ENCODE measurements at places on chromosomes 5 and 9. TPM values are rescaled to one million over a fixed set of nuclear protein-coding genes. Genes with fewer than 3 reads are reported as not detected.
A peak's percentile ranks its signal among the peaks of the same experiment; 100 is the strongest.

DNA sequence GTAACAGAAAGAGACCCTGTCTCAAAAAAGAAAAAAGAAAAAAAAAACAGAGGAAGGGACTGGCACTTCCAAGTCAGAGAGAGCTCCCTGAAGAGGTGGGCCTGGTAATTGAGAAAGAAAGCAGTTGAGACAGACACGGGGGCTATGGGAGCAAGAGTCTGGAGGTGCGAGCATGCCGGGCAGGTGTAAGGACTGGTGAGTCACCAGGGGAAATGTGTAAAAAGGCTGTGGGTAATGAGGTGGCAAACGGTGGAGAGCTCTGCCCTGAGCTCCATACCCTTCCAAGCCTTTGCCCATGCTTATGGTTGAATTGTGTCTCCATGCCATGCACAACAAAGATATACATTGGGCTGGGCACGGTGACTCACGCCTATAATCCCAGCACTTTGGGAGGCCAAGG lies 18.0 kb upstream of the JADE2 start:
- DNase-seq, result no peak

Gene NPR3
- total RNA-seq, result 0.70 TPM

Gene NAIF1
- total RNA-seq, result 6.8 TPM

GRCh38 chr9:21836437-21837161 lies 34.2 kb downstream of the MTAP start:
- peak; percentile 94 for DNase-seq

- no peak for DNase-seq
These were observed 136.1 kb downstream of the UGCG start for GRCh38 chr9:112032743-112033142.

Gene FOXI1
- total RNA-seq, result not detected

GRCh38 chr9:63859475-63860215 lies 1425.4 kb downstream of the FOXD4L5 start:
- DNase-seq, result no peak

DNA sequence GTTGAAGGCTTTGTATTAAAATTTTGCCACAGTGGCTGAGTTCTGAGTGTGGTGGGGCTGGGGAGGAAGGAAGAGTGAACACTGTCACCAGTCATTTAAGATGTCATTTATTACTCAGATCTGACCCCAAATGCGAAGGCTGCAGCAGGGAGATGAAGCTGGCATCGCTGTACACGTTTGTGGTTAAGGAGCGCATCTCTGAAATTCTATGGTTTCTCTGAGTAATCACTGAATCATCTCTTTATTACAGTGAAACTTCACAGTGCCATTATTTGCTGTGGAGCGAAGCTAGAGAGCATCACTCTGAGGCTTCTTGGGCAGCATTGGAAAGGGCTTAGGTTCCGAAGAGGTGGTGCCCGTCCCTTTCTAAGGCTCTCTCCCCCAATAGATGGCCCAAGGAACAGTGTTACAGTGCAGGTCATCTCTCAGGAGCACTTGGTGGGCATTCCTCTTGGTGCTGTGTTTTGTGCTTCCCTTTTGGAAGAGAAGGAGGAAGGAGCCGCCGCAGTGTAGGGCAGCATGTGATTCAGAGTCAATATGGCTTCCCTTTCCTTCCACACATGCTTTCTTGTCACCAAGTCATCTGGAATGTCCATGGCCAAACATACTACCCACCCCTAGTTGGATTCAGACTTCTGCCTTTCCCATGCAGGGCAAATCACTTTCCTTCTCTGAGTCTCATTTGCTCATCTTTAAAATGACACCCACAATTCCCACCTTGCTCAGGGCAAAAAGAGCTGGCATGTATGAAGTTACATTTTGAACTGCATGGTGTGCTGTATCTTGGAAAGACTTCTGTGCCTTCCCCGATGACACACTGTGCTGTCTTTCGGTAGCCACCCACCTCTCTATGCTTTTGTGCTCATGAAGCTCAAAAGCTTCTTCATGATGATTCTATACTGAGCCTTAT lies 9.3 kb upstream of the TEX48 start:
- no peak for DNase-seq

DNA sequence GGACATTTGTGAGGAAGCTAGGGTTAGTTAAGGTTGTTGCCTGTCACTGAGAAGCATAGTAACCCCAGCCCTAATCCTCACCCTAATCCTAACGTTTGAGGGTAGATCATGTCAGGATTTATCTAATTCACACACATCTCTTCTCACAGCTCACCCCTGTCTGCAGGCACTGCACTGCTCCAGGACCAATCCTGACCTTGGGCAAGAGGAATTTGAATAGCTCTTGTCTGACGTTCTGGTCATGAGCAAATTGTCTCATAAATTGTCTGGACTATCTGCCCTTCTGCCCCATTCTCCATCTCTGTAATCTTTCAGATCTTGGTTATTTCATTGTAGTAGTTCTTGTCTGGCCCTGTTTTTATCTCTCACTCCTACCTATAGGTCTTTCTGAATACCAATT lies 18.7 kb downstream of the CRHBP start:
- no peak for DNase-seq

DNA sequence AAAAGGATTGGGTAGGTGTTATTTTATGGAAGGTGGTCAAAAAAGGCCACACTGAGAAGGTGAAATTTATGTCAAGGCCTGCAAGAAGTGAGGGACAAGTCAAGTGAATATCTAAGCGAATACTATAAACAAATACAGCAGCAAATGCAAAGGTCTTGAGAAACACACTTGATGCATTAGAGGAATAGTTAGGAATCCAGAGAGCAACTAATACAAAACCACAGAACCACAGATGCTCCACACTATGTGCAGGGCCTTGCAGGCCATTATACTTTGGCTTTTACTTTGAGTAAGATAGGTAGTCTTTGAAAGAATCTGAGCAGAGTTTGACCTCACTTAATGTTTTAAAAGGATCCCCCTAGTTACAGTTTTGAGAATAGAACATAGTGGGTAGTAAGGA lies 4.6 kb downstream of the ZNF622 start:
- DNase-seq, result no peak

DNA sequence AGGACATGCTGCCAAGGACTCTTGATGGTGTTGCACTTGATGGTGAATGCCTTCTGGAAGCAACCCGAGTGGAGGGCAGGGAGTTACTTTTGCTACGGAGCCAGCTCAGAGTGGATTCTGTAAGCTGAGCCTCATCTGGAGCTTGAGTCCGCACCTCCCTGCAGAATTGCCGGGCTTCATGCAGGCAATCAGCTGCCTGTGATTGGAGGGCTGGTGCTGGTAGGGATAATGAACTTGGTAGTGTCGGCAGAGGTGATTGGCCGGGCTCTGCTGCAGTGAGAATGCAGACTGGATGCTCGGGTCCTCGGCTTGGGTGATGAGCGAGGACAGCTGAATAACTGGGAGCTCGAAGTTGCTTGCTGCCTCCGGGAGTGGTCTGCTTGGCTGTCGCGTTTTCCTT lies 23.1 kb downstream of the SLC25A25 start:
- DNase-seq, result no peak

Gene GFI1B
- total RNA-seq, result not detected

Gene ARID3C
- total RNA-seq, result not detected

GRCh38 chr9:73170185-73170957 lies 18.7 kb downstream of the ANXA1 start:
- no peak for DNase-seq

Gene CTSV
- total RNA-seq, result 0.19 TPM

Gene BAAT
- total RNA-seq, result not detected

DNA sequence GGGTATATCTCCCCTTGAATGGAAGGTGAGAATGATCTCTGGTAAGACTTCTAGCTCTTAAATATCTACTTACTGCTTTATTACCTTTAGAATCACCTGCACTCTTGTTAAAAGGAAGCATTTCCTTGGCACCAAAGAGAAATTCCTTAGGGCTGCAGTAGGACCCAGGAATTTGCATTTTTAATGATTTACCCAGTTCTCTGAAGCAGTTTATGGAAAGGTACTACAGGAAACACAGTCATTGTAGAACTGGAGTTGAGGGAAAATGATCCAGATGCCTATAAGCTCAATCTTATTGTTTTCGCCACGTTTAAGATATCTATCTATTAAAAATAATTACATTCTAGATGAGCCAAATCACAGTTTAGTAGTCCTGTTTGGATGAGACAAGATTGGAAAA lies 9.5 kb upstream of the C9 start:
- no peak for DNase-seq

DNA sequence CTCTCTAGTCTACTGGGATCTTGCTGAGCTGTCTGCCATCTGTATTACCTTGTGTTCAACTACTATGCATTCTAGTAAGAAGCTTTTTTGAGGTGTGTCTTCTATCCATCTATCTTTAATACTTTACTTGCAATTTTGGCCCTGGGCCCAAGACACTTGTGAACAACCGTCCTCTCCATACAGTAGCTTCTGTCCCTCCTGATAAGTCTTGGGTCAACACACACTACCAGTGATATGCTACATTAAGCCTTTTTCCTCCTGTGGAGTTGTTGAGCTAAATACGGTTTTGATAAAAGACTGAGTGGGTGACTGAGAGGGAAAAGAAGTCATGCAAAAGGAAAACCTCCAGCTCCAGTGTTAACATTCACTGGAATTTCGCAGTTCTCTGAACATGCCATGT lies 133.3 kb upstream of the PCA3 start:
- no peak for DNase-seq

GRCh38 chr5:175864296-175864695 lies 7.1 kb upstream of the CPLX2 start:
- no peak for DNase-seq

Gene CATSPER3
- total RNA-seq, result not detected

DNA sequence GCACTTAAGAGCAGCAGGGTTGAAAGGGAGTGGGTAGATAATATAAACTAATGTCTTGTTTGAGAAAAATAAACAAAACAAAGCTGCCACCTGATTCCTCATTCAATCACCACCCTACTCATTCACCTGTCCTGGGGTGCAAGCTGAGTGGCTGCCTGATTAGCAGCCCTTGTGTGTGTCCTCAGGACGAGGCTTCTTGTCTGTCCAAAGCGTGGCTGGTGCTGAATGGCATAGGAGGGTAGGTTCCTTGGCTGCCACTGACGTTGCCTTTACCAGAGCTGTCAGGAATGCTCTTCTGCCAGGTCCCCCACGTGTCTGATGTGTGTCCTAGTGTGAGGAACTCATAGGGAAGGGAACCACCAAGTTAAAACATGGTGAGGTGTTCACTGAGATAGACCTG lies 146.6 kb upstream of the SLC24A2 start:
- DNase-seq, result no peak

- DNase-seq, result no peak
These were observed 268.0 kb downstream of the DNAH5 start for GRCh38 chr5:13676531-13676930.

Gene SLC36A3
- not detected for total RNA-seq

Gene DMRT2
- not detected for total RNA-seq

Gene PCDHB14
- total RNA-seq, result 1.6 TPM

Gene CYLC2
- total RNA-seq, result not detected

DNA sequence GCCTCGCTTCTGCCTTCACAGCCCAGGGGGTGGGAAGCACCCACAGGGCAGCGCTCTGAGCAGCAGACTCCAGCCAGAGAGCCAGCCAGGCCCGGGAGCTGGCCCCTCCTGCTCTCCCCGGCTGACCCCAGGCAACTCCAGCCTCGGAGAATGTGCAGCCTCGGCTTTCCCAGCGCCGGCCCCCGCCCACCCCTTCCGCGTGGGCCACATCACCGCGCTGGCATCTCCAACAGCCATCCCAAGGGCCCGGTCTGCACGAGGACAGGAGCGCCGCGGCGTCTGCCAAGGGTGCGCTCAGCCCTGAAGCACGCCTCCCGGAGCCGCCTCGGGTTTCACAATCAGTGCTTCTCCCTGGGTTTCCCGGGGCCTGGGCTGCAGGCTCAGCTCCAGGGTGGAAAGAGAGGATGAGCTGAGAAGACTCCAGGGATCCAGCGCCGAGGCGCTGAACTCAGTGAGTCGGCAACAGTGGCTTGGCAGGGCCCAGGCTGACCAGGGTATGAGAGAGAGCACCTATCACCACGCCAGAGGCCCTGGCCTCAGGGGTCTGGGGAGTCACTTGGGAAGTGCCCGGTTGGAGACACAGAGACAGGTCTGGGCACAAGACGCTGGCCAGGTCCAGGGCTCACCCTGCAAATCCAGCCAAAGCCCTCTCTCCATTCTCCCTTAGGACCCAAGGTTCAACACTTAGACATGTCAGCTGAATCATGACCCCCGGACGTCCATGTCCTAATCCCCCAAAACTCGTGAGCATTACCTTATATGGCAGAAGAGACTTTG lies 79.6 kb downstream of the ADAMTS2 start:
- DNase-seq, result no peak

Gene SOX30
- not detected for total RNA-seq

Gene ORM2
- not detected for total RNA-seq

DNA sequence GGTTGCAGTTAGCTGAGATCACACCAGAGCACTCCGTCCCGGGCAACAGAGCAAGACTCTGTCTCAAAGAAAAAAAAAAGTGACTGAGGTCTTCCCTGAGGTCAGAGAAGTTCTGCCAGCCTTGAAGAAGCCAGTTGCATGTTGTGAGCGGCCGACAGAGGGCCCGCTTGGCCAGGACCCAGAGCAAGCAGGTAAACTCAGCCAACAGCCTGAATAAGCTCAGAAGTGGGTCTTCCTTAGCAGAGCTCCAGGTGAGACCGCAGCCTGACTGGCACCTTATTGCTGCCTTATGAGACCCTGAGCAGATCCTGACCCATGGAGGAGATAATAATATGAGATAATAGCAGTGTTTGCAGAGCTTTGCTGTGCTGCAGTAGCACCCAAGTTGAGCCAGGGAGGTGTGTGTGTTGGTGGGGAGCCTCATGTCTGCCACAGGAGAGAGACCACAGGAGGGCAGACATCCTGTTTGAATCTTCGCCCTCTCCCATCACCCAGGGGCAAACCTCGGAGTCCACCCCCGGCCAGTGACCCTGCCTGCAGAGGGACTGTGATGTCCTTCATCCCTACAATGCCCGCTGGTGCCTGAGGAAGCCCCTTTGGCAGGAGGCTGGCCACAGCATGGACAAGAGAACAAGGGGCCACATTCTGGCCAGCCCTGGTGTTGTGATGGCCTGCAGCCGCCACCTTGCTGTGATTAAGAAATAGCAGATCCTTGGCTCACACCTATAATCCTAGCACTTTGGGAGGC lies 10.8 kb upstream of the BARX1 start:
- DNase-seq, result no peak

Gene TAF11L10
- total RNA-seq, result not detected

DNA sequence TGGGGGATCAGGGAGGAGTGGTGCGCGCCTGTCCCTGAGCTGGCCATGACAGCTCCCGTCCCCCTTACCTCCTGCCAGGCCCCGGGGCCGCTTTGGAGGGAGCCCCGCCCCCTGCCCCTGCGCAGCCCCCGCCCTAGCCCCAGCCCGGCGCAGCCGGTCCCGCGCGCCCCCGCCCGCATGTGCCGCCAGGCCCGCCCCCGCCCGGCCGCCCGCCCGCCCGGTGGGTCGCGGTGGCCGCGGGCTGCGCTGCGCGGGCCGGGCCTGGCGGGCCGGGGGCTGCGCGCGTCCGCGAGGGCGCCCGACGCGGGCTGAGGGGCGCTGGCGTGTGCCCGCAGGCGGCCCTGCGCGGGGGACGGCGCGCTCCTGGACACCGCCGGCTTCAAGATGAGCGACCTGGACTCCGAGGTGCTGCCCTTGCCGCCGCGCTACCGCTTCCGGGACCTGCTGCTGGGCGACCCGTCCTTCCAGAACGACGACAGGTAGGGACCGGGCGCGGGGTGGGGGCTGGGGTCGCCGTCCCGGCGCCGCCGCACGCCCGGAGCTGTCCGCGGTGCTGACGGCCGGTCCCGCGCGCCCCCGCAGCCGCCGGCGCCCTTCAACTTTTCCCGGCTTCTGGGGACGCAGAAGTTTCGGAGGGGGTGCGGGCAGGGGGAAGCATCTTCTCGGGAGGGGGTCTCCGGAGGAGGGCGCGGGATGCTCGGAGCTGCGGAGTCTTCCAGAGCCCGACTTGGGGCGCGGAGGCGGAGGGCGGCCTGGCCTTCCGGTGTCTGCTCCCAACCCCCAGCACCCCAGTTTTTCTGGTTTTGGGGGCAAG lies 12.5 kb downstream of the KCNT1 start:
- DNase-seq, result no peak

Gene MRPL22
- total RNA-seq, result 40.6 TPM

GRCh38 chr5:154962494-154962893 lies 21.6 kb downstream of the MRPL22 start:
- no peak for DNase-seq
